ENCODE measurements at places on chromosomes 4 and X.

DNA sequence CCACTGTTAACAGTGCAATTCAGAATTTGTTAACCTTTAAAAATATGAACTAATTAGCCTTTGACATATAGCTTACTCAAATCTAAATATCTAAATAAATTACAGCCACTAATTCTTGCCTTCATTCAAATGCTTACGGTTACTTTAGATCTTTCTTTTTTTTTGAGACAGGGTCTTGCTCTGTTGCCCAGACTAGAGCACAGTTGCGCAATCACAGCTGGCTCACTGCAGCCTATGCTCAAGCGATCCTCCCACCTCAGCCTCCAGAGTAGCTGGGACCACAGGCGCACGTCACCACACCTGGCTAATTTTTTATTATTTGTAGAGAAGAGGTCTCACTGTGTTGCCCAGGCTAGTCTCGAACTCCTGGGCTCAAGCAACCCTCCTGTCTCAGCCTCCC lies 31.0 kb downstream of the CLDN2 start:
- DNase-seq: no peak

GRCh38 chrX:154019061-154019621 lies 561 bp downstream of the IRAK1 start:
- DNase-seq: peak; percentile 3

DNA sequence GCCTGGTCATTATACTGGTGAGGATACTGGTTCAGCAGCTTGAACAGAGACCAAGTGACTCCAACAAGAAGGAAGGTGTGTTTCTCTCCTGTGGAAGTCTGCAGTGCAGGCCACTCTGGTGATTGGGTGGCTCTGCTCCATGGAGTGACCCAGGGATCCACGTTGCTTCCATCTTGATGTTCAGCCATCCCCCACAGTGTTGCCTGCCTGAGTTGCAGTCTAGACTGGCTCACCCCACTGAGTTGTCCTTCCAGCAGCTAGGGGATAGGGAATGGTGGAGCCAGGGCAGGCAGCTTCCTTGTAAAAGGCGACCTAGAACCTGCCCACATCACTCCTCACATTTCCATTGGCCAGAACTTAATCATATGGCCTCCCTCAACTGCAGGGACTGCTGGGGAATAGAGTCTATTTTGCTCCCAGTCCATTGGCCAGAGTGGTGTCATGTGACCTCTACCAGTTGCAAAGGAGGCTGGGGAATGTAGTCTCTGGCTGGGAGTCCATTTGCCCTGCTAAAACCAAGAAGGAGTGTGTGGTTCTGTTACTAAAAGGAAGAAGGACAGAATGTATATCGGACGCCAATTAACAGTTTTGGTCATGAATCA lies 8.0 kb downstream of the MAN2B2 start:
- DNase-seq: no peak

DNA sequence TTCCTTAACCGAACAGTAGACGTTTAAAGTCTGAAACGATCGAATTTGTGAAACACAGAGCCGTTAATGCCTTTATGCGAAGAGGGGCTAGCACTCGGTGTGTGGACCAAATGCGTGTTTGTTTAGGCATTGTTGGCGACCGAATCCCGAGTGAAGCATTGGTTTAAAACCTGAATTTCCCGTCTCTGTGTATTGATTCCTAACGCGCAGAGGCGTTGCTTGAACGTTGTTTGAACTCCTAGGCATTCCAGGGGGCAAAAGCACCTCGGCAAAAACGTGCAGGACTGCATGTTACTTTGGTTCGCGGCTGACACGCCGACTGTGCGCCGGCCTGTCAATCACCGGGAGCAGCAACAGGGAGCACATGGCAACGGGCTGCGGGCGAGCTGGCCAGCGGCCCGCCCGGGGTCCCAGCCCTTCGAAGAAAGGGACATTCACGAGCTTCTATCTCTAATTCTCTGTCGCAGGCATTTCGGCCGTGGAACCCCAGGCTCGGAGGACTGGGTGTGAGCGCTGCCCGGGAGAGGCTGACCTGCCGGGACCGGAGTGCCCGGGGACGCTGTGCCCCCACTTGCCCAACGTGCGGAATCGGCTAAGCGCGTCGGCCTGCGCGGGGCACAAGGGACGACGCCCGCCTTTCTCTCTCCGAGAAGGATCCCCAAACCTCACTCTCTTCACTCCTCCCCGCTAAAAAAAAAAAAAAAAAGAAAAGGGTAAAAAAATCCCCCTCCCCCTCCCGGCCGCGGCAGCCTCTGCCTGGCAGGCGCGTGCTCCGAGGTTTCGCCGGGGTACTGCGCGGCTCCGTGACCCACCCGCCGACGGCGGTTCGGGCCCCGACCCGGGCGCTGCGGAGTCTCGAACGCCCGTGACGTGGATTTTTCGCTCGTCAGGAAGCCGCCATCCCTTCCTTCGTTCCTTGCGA lies 810 bp downstream of the SPRY1 start:
- peak; percentile 34 for DNase-seq

GRCh38 chr4:85126991-85127591 lies 160.6 kb upstream of the WDFY3 start:
- no peak for DNase-seq

DNA sequence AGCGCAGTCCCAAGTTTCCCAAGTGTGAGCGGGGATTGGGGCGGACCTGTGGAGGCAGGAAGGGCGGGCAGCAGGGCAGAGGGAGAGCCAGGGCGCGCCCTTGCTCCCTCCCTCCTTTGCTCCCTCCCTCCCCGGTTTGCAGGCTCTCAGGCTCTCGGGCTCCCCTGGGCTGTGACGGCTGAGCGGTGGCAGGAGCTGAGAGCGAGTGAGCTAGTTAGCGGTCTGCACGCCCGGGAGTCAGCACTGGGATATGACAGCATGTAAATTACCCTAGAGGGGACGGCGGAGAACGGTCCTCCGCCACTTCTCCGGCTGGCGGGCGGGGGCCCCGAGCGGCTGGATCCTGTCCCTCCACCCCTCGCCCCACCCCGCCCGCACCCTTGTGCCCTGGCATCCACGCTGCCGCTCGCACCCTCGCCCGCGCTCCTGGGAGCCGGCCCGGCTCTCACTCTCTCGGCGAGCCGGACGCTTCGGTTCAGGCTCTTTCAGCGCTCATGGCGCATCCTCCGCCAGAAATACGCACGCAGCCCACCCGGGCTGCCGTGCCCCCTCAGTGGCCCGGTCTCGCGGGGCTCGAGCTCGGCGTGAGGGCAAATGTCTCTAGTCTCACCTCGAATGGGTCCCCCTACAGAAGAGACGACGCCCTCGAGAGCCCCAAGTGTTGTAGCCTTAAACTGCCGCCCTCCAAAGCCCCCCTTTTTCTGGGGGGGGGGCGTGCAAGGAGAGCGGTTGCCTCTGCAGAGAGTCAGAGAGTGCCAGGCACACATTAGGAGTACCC lies at the start of gene TSC22D3:
TSC22D3 (minus strand) TSS at position 54 of the 778 bp plus-strand sequence. CDS start 368 bp downstream, outside the sequence.
- DNase-seq: peak; percentile 75

DNA sequence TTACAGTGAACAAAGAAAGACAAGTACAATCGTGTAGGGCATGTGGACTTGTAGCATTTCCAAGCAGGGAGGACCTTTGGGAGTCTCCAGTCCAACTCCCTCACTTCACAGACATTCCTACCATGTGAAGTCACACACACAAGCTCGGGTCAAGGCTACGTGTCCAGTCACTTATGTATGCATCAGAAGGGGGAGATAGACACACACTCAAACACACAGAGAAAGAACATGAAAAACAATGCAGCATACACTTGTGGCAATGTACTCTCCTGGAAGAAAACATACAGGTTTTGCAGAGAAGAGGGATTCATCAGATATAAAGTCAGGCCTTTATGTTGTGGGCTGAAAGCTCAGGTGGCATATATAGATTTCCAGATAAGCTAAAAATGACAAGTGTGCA lies 136.1 kb upstream of the MID1 start:
- DNase-seq: peak; percentile 75

GRCh38 chrX:76172325-76172893 lies 453 bp upstream of the PBDC1 start:
- DNase-seq: no peak

- no peak for DNase-seq
Observed at GRCh38 chr4:68734095-68734494, 63.6 kb upstream of the UGT2B15 start.

- no peak for DNase-seq
Observed at GRCh38 chrX:49880668-49881067, 1.4 kb downstream of the USP27X start.

- peak; percentile 10 for DNase-seq
Observed at GRCh38 chr4:159141193-159141592, 38.3 kb downstream of the RAPGEF2 start.

GRCh38 chr4:47831026-47831679 lies 6.7 kb downstream of the CORIN start:
- no peak for DNase-seq

- DNase-seq: no peak
Observed at GRCh38 chrX:101460669-101461068, 24.6 kb upstream of the ARMCX4 start.

DNA sequence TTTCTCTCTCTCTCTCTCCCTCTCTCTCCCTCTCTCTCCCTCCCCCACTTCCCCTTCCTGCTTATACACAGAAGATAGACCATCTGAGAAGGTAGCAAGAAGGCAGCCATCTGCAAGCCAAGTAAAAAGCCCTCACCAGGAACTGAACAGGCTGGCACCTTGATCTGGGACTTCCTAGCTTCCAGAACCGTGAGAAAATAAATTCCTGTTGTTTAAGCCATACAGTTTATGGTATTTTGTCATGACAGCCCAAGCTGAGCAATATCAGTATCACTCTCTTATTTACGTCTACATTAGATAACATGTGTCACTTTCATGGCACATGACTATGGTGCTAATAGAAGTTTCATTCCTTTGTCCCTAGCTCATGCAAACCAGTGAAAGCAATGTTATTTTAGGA lies 581.1 kb downstream of the INPP4B start:
- DNase-seq: peak; percentile 31

GRCh38 chr4:106062452-106062875 lies 167.2 kb downstream of the NPNT start:
- DNase-seq: peak; percentile 43

GRCh38 chr4:149796381-149796780 lies 19.3 kb downstream of the IQCM start:
- no peak for DNase-seq

- DNase-seq: no peak
Observed at GRCh38 chr4:183627979-183628588, 30.9 kb downstream of the RWDD4 start.

GRCh38 chr4:158809611-158810486 lies 41.0 kb downstream of the FNIP2 start:
- DNase-seq: peak; percentile 59

- no peak for DNase-seq
Observed at GRCh38 chr4:144578681-144579080, 67.3 kb upstream of the HHIP start.

DNA sequence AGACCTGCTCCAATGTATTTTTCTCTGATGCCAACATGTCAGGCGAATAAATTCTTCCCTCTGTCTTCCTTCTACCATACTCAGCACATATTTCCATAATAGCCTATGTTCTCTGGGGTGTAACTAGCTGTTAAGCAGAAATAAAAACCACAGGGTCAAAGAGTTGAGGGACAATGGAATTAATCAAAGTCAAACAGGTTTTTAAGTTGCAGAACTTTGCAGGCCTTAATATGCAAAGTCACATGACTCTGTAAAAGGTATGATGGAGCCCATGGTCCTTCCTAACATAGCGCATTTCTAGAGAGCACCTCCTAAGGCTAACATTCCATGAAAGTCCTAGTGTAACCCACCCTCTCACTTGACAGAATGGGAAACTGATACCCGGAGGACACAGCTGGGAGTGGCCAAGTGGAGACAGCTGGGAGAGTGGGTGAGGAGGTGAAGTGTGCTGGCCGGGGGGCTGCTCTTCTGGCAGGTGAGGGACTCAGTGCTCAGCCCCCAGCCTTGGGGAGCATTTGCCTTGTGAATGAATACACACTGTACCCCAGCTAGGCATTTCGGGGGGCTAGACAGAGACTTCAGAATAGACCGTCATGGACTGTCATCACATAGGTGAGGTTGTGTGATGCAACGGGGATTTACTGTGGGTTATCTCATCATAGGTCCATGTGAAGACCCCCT lies 8.4 kb upstream of the SORCS2 start:
- DNase-seq: no peak

DNA sequence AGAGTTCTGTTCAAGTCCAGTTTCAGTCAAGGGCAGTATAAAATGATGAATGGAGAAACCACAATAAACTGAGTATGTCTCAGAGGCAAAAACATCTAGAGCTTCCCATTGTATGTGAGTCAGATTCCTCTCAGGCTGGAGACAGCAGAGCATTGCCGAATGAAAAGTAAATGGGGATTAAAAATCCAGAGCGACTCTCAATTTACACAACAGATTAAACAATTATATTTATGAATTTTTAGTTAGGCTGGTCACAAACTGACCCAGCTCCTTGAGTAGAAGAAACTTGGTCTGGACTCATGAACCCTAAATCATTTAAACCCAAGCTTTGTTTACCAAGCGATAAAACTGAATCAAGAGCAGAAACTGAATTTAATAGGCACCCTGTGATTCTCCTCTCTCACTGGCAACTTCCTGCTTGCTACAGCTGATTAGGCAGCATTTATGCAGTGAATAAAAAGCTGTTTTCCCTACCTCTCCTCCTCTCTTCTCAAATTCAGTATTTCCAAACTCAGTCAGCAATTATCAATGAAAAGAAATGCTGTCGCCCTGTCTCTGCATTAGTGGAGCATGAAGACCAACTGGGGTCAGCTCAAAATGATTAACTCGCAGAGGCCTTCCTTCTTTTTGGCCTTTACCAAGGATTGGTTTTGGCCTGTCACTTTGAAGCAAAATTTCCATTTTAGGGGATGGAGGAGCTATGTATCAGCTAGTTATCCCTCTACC lies 568.0 kb downstream of the PDHA2 start:
- no peak for DNase-seq

DNA sequence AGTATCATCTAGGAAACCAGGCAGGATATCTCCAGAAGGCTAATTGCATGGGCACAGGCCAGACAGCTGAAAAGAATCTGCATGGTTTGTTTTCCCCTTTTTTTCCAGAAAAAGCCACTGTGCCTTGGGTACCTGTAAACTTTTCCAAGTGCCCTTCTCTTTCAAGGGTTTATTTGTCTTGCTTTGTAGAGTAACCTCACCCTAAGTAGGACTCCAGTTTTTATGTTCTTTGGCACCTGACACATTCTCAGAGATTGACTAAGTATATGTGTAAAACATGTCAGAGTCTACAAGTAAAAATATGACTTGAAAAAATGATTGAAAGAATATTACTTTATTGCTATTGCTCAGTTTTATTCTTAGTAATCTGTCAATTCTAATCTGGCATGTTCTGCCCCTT lies 70.7 kb upstream of the TEX13C start:
- DNase-seq: no peak

GRCh38 chrX:132843363-132843762 lies 115.1 kb downstream of the HS6ST2 start:
- no peak for DNase-seq

GRCh38 chr4:142485452-142485851 lies 360.6 kb downstream of the INPP4B start:
- DNase-seq: no peak

GRCh38 chr4:146182443-146182842 lies 6.9 kb downstream of the LSM6 start:
- no peak for DNase-seq

DNA sequence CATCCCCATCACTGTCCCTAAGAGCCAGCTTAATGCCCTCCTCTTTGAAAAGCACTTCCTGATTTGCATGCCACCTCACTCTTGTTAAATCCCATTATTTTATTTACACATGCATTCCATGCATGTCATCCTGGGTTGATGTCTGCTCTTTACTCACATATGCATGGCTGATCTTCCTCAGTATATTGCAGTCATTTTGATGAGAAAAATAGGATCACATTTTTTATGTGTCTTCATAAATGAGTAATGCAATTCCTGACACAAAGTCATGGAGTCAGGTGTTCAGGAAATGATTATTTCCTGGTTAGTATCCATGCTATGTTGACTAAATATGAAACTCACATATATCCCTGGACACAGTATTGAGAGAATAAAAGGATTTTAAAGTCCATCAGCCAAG lies 204.7 kb downstream of the SLIT2 start:
- peak; percentile 20 for DNase-seq
